ENCODE measurements at places on chromosomes 11 and 22. TPM values are rescaled to one million over a fixed set of nuclear protein-coding genes. Genes with fewer than 3 reads are reported as not detected.
A peak's percentile ranks its signal among the peaks of the same experiment; 100 is the strongest.

GRCh38 chr11:44923806-44924205 lies 26.9 kb downstream of the TP53I11 start:
- no peak for DNase-seq

Gene DEPDC7
- total RNA-seq = 0.55 TPM

DNA sequence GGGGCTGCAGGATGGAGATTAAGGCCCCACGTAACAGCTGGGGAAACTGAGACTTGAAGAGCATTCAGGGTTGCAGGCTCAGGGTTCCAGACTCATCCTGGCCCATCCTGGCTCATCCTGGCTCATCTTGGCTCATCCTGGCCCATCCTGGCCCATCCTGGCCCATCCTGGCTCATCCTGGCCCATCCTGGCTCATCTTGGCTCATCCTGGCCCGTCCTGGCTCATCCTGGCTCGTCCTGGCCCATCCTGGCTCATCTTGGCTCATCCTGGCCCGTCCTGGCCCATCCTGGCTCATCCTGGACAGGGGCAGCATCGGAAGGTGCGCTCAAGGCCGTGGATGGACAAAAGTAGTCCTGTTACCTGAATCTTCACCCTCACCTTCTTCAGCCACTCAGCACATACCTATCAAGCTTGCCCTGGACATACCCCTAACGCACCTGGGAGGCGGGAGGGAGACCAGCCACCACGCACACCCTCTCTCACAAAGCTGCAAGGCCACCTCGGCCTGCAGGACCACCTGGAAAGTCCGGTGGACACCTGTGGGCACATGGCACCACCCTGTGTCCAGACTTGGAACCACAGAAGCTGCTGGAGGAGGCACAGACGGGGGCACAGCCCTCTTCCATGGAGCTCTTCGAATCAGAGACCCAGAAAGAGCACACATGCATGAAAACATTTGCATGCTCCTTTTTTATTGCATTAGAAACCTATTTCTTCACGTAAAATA lies 20.3 kb upstream of the NLRP6 start:
- no peak for DNase-seq

DNA sequence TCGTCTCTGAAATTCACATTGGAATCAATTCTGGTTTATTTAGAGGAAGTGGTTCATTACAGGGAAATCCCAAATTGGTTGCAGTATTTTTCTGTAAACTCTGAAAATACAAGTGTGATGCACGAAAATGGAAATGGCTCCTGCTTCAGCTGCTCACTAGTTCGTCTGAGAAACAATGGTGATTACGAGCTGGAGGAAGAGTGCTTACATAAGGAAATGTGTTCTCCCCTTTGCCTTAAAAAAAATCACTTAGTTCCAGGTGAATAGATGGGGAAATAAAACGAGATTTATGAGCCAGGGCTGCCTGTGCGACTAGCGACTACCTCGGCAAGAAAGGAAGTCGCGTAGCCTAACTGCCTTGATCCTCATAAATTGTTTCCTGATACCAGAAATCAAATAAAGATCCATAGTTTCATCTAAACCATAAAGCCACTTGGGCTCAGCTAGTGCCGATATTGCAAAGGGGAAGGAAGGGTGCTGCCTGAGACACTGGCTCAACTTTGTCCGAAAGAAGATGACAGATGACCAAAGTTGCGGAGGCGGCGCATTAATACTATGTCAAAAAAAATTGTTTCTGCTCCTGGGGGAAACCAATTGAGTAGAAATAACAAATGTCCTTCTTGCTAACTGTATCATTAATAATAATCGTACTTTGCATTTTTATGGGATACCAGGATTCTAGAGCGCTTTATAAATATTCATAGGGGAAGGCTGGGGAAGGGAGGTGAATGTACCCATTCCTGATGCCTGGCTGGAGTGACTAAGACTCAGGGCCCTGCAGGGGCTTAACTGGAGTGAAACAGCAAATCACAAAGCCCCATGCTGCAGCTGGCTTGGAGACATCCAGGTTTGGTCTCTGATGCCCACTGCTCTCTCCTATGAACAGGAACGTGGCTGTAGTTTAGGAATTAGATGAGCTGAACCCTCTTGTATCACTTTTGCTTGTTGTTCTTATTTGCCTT lies 185.7 kb downstream of the BLID start:
- DNase-seq = peak; percentile 49

- no peak for DNase-seq
These were observed 133.2 kb downstream of the DSCAML1 start for GRCh38 chr11:117663821-117664220.

DNA sequence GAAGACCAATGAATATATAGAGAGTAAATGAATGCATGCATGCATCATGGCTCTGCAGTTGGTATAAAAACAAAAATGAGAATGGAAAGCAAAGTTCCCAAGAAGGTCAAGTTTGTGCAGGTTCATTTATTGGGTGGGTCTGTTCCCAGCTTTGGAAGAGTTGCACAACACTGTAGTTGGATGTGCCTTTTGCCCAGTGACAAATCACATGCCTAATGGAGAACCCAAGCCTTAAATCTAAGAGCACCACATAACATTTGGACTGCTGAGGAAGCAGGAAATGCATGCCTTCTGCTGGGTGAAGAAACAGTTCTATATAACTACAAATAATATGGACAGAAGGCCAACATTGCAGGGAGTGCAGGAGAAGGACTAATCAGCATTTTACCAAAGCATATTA lies 30.6 kb downstream of the PRCP start:
- no peak for DNase-seq

Gene GTSE1
- 3.8 TPM for total RNA-seq

Gene FGF4
- total RNA-seq = not detected

Gene HPX
- total RNA-seq = 0.13 TPM

Gene TYR
- total RNA-seq = not detected

GRCh38 chr22:36326178-36327161 lies 61.3 kb downstream of the MYH9 start:
- no peak for DNase-seq

DNA sequence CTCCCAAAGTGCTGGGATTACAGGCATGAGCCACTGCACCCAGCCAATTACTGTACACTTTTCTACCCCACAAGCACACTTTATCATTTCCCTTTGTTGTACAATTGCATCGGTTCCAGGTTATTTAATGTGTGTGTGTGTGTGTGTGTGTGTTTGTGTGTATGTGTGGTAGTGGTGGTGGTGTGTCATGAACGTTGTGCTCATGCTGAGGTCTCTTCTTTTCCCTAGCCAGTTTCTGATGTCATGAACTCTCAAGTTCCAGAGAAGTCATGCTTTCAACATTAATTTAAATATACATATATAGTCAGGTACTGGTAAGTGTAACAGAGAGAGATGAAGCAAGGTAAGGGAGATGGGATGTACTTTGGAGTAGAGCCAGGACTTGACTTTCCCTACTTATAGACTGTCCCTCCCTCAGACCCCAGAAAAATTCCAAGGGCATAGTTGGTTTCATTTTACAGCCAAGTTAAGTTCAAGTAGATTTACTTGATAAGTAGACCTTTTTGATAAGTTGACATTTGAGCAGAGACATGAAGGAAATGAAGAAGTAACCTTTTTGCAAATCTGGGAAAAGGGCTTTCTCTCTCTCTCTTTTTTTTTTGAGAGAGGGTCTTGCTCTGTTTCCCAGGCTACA lies 42.7 kb downstream of the WEE1 start:
- no peak for DNase-seq

GRCh38 chr11:31875866-31876560 lies 64.9 kb upstream of the PAX6 start:
- no peak for DNase-seq

DNA sequence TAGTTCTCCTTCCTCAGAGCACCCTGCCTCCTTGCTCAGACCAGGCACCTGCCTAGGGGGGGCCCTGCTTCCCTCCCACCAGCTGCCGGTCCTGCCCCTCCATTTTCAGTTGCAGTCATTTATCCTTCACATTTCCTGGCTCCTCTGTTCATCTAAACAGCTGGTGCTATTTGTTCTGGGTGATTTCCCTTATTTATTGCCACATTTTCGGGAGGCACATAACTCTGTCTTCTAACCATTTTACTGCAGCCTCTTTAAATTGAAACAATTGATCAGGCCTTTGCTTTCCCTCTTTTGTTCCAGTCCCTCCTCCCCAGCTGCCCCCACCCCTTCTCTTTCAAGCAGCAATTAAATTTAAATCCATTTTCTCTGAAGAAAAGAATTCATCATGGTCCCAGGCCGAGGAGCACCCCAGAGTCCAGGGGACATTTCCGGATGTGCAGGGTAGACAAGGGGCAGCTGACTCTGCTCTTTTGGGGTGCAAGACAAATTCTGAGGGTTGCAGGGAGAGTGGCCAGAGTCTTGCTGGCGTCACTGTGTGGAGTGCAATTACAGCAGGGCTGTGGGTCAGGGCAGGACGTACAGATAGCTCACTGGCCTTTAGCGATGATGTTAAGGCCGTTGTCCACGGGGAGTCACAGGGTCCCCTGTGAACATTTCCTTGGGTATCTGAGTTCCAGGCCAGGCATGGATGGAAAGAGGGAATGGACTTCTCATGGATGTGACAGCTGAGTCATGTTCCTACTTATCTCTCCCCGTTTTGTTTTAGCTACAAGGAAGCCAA lies 476.4 kb downstream of the TBC1D22A start:
- DNase-seq = no peak

- no peak for DNase-seq
These were observed 11.0 kb downstream of the MRGPRG start for GRCh38 chr11:3207526-3208189.

GRCh38 chr11:110467556-110467955 lies 37.8 kb downstream of the FDX1 start:
- DNase-seq = no peak

Gene NLRP14
- total RNA-seq = not detected

GRCh38 chr11:75239531-75240290 lies 863 bp upstream of the TPBGL start:
- no peak for DNase-seq

DNA sequence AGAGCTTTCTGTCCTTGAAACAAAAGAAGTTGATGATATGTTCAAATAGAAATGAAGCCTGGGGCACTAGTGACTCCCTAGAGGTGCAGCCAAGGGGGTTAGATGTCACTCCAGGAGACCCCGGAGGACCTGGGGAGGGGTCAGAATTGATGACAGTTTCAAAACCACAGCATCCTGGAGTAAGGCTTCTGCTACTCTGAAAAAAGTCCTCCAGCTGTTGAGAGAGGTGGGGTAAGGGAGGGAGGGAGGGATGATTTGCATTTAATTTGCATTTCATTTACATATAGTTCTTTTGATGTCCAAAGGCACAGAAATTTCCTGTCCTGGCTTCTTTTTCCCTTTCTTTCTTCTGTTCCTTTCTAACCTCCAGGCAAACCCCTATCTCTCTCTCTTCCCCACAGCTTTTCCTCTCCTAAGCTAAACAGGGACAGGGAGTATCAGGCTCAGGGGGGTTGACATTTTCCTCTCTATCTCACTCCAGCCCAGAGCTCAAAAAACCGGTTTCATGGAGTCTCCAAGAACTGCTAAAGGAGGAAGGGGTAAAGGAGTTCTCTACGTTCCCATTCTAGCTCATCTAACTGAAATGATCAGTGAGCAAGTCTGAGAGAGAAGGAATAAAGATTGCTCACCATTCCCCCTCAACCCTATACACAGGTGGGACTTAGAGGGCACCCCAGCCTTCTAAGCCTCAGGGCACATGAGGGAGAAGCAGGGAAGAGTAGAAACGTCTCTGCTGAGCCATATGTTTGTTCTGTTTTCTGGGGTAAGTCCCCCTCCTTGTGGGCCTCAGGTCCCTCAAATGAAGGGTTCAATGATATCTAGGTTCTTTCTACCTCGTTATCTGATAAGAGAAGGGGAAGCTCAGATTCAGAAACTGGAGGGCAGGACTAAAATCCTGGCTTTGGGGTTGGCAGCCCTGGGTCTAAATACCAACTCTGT lies 3.5 kb upstream of the POU2F3 start:
- DNase-seq = no peak

- no peak for DNase-seq
These were observed 59.9 kb downstream of the TRAF6 start for GRCh38 chr11:36450110-36450572.
